ENCODE measurements at places on chromosomes 4 and X.

- no peak for DNase-seq
Observed at GRCh38 chr4:137422666-137423065, 109.6 kb downstream of the PCDH18 start.

GRCh38 chrX:153414856-153415510 lies 3.7 kb downstream of the ZFP92 start:
- DNase-seq: no peak

GRCh38 chr4:3266076-3266475 lies 17.1 kb downstream of the MSANTD1 start:
- no peak for DNase-seq

GRCh38 chr4:14924076-14924811 lies 78.0 kb upstream of the CPEB2 start:
- DNase-seq: no peak

- no peak for DNase-seq
Observed at GRCh38 chr4:68576272-68577125, at the start of gene UGT2B17. Gene UGT2B17, minus strand, starts transcription at chr4:68576322. Its CDS starts 7,838 bp downstream, at chr4:68568484.

DNA sequence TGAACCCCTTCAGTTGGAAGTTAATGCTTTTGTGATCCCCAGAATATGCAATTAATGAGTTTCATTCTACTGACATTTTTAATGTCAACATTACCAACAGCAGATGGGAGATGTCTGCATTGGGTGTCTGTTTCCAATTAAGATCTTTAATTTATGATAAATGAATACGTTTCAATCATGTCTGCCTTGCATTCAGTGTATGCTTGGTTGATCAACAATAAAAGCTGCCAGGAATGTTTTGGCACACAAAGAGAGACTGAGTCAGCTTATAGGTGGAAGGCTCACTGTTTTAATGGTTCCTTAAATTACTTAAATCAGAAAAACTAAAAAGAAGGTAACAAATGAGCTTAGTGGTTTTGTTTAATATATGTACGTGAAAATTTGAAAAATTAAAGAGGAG lies 359.9 kb upstream of the CNKSR2 start:
- no peak for DNase-seq

DNA sequence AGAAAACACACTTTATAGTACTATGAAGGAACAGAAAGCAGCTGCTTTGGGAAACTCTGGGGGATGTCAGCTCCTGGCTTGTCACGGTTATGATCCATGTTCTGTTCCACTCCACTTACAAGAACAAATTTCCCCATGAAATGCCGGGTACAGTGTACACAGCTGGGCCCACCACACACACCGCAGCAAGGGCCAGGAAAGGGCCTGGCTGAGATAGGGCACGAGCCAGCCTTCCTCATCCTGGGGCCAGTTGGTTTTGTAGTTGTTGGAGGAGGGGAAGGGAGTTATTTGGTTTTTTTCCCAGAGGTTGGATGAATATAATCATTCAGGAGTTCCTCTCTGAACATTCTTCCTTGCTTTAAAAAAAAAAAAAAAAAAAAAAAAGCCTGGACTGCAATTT lies 56.8 kb downstream of the SEPSECS start:
- DNase-seq: no peak

GRCh38 chr4:8742546-8742945 lies 129.1 kb downstream of the HMX1 start:
- no peak for DNase-seq

DNA sequence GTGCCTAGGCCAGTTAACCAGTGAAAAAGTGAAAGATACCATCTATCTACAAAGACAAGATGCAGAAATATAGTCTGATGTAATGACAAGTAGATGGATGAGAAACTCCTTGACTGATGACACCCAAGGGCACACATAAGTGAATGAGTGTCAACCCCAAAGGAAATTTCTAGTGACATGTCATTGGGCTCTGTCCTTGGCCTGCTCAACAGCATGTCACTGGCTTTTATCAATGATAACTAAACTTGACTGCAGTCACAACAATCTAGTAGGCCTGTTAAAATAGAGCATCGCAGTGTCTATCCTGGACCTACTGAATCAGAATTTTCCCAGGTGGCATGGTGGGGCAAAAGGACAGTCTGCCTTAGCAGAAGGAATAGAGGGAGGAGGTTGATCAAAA lies 155.8 kb downstream of the TSPAN5 start:
- DNase-seq: no peak

DNA sequence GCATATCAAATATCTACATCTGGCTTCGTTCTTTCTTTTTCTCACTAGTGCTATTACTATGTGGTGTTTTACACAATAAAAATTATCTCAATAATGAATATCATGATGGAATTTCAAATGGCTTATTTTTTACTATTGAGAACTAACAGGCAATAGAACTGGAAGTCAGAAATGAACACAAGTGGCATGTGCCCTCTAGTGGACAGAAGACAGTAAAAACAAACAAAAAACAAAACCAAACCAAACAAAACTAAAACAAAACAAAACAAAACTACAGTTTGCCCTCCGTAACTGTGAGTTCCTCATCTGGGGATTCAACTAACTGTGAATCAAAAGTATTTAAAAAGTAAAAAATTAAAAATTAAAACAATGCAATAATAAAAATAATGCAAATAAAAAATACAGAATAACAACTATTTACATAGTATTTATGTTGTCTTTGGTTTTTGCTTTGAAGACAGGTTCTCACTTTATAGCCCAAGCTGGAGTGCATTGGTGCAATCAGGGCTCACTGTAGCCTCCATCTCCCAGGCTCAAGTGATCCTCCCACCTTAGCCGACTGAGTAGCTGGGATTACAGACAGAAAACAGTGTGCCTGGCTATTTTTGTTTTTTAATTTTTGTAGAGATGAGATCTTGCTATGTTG lies 195.6 kb upstream of the TACR3 start:
- no peak for DNase-seq

DNA sequence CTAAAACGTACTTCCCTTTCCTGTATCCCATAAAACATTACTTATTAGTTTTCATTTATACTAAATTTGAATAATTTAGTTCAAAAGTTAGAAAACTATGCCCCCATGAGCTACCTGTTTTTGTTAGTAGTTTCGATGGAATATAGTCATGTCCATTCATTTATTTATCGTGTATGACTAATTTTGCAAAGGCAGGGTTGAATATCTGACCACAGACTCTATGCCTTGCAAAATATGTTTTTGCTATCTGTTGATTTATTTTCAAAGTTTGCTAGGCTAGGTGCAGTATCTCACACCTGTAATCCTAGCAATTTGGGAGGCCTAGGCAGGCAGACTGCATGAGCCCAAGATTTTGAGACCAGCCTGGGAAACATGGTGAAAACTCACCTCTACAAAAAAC lies 78.4 kb downstream of the PDS5A start:
- DNase-seq: no peak

GRCh38 chr4:111215755-111216154 lies 592.9 kb upstream of the PITX2 start:
- no peak for DNase-seq

- no peak for DNase-seq
Observed at GRCh38 chrX:126339928-126340327, 173.8 kb upstream of the DCAF12L2 start.

DNA sequence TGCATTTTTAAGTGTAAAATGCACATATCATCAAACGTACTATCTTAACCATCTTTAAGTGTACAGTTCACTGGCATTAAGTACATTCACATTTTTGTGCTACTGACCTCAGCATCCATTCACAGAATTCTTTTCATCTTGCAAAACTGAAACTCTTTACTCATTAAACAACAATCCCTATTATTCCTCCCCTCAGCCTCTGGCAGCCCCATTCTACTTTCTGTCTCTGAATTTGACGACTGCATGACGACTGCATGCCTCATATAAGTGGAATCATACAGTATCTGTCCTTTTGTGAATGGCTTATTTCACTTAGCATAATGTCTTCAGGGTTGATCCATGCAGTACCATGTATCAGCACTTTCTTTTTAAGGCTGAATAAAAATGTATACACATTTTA lies 38.7 kb downstream of the CNKSR2 start:
- no peak for DNase-seq

DNA sequence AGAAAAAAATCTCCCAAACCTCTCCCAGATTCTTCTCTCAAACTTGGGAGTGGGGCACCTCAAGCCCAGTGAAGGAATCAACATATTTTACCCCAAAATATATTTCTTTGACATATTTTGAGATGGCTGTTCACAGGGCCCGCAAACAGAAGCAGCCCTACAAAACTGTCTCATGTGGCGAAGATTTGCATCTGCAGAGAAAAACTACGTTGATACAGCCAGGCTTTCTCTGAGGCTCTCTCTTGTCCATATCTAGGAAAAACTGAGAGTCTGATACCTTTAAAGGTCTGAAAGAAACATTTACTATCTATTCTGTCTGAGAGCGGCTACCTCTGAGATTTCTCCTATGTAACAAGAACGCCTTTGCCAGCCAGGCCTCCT lies 23.3 kb upstream of the TMSB4X start:
- no peak for DNase-seq

GRCh38 chr4:56134266-56134665 lies 185.5 kb downstream of the CEP135 start:
- no peak for DNase-seq

DNA sequence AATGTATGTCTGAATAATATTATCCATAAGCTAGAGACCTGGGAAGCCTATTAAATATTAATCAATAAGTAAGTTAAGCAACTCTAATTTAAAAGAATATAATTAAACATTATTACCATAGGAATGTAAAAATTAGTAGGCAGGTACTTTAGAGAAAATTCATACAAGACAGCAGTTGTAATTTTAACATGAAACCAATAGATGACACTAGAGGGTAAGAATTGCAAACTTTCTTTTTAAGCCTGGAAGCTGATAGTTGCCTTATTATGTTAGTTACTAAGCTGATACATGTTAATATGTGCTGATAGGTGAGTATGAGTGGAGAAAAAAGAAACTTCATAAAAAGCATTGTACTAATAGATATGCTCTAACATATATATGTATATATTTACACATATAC lies 1157.4 kb downstream of the FAM133A start:
- no peak for DNase-seq

DNA sequence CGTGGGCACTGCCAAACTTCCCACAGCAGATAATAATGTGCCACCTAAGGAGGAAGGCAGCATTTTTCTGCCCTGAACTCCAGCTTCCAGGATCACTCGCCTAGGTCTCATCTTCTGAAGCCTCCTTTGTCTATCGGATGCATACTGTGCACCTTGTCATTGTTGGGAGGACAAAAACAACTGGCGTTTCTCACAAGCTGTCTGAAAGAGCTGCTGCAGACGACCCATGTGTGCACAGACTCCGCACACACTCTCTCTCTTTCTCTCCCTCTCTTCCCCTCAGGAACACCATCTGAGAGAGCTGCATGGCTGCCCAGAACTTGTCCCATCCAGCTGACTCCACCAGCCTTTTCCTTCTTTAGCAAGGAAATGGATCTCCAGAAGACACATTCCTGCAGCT lies 83.0 kb downstream of the MAML3 start:
- no peak for DNase-seq

DNA sequence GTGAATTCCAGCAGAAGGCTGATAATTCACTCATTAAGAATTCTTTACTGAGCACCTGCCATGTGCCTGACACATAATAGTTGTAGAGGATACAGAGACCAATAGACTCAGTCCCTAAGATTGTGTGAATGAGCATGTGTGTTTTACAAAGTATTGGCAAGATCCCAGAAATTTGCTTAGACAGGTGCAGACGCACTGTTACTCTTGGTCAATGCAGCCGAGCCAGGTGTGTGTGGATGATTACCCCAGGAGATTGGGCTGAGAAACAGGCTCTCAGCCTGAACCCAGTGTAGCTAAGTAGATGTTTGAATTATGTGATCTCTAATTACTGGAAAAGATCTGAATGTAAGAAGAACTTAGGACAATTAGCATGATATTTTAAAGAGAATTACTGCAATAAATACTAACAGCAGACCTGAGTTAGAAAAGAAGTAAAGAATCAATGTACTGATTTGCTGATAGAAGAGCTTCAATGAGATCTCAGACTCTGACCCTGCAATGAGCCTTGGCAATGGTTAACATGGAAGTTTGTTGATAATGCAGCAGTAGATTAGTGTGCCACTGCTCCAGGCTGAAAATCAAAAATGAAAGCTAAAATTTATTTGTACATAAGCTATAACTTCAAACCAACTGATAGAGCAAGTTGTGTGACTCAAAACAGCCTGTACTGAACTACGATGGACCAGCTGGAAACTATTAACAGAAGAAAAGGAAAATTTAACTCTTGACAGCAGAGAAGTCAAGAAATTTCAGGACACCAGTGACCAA lies 32.2 kb upstream of the NDST4 start:
- no peak for DNase-seq

GRCh38 chr4:175127314-175127713 lies 209.2 kb downstream of the ADAM29 start:
- no peak for DNase-seq

GRCh38 chr4:140931911-140932310 lies 175.7 kb upstream of the TBC1D9 start:
- no peak for DNase-seq

DNA sequence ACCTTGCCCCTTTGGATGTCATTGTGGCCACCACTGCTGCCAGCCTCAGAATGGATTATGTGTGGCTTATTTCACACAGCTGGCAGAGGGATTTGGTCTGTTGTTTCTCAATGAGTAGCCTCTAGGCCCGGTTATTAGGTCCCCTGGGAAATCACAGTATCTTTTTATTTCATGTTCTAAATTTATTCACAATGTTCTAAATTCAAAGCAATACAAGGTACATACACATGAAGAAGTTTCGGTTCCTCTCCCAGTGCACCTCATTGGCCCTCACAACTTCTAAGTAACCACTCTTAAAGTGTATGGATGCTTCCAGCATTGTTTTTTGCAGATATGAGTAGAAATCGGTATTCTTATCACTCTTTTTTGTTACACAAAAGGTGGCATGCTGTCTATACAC lies 262.7 kb downstream of the RCHY1 start:
- no peak for DNase-seq

- DNase-seq: no peak
Observed at GRCh38 chr4:96767815-96768480, 928.1 kb downstream of the PDHA2 start.

DNA sequence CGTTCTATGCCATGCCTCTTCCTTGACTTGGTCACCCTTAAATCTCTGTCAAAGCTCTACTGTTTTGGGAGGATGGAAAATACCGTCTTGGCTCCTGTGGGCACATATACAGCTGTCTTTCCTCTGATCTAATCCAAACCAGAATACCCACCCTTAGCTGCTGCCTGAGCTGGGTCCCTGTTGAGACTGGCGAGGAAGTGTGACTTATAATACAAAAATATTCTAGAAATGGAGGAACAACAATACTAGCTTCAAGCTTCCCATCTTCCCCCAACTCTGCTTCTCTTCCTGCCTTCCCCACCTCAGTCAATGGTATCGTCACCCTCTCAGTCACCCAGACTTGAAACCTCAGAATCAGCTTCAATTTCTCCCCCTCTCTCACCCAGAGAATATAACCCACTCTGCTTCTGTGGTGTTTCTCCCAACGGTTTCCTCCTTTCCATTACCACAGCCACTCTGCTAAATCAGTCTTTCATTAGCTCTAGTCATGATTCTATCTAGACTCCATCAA lies 599 bp upstream of the IL2RG start:
- DNase-seq: no peak

DNA sequence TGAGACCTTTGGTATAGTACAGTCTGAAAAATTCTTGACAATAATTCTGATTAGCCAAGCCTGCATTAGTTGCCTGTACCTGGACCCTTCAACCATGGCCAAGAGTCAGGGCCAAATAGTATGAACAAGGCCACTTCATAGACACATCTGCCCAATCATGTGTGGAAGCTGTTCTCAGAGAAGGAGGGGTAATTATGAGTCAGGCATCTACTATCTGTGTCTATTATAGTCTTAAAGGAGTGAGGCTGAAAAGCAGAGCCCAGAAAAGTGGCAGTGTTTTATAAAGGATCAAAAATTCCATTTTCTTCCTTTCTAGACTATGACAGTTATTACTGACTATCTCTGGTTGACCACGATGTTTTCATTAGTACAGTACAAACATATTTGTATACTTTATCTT lies 5.0 kb upstream of the ADGRL3 start:
- no peak for DNase-seq
